CD4-positive, alpha-beta T cell treated with Interleukin-17A for 1 hour (primary cell): ENCODE measurements at places on chromosomes 12 and 14.

DNA sequence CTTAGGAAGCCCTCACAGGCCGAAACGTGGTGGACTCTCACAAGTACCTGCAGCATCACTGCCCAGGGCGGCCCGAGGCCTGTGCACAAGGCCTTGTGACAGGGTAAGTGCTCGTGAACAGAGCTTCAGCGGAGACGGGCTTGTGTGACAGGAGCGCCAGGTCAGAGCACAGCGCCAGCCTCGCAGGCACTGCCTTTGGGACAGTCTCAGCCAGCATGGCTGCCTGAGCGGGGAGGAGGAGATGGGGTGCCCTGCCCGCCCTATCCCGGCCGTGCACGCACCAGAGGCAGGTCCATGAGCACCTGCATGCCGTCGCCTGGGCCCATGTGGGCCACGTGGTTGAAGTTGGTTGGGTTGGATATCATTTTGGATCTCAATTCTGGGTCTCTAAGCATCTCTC is 16.9 kb downstream of the AMN start:
- DNase-seq: no peak

DNA sequence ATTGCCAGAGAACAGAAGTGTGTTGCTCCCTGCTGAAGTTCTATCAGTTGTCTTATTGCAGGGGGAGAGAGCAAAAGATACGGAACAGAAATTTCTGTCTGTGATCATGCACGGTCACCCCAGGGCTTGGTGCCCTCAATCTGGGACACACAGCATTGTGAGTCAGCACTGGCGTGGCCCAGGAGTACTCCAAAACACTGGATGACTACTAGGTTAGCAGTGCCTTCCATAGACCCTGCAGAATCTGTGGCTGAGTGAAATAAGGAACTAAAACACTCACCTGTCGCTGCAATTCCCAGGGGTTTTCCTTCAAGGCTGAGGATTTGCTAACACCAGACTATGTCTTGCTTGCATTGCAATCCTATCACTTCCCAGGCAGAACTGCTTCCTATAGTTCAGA is 165.5 kb downstream of the ANO6 start:
- DNase-seq: no peak

GRCh38 chr14:69610020-69610873 is 1.1 kb upstream of the SUSD6 start:
- no peak for DNase-seq

DNA sequence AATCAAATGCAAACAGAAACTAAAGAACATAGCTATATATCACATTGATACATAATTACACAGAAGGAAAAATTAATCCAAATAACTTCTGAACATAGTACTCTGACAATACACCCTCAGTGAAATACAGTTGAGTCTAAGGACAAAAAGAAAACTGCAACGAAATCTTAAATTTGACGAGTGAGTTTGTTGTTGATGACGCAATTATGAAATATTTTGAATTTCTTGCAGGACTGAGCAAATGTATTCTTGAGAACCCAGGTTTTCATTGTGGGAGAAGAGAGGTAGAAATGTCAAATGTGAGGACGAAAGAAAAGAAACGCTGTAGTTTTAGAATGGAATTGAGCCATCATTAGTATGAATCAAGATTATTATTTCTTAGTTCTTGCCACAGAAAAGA is 46.3 kb downstream of the EGLN3 start:
- no peak for DNase-seq

GRCh38 chr12:49805409-49805808 is 22.8 kb downstream of the NCKAP5L start:
- no peak for DNase-seq

DNA sequence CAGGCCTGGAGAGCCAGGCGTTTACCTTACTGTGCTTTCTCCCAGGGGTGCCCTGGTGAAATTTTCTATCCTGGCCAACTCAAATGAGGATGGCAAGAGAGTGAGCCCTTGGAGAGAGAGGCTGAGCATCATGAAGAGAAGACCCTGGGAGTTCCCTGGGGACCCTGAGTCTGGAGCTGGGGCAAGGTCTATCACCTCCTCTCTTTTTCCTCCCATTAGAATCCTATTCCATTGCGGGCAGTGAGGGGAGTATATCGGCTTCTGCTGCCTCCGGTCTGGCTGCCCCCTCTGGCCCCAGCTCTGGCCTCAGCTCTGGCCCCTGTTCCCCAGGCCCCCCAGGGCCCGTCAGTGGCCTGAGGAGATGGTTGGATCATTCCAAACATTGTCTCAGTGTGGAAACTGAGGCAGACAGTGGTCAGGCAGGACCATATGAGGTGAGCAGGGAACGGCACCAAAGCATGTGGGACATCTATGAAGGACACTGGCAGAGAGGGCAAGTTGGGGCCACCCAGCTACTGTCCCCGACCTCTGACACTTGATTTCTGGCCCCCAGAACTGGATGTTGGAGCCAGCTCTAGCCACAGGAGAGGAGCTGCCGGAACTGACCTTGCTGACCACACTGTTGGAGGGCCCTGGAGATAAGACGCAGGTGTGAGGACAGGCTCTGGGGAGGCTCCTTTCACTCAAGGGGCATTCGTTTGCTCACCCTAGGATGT is 1.6 kb downstream of the ARHGEF25 start:
- no peak for DNase-seq

GRCh38 chr12:130117701-130118100 is 44.6 kb upstream of the FZD10 start:
- DNase-seq: no peak

GRCh38 chr14:74568380-74568649 is 43.7 kb downstream of the LTBP2 start:
- DNase-seq: no peak

- DNase-seq: no peak
Measured at GRCh38 chr12:64082116-64082515, 140.0 kb downstream of the KICS2 start.

GRCh38 chr14:71583194-71583593 is 349.0 kb upstream of the RGS6 start:
- no peak for DNase-seq

DNA sequence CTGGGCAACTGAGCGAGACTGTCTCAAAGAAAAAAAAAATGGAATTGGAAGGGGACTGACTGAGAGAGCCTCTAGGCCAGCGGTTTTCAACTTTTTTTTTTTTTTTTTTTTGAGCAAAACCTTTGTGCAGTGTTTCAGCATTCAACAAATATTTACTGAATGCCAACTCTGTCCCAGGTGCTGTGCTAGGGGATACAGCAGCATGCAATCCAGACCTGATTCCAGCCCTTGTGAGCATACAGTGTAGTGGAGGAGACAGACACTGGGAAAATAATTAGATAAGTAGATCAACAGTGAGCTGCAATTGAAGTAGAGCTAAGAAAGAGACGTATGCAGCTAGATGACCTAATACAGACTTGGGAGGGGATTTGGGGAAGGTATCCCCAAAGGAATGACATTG is 23.8 kb upstream of the LTBP2 start:
- no peak for DNase-seq

- no peak for DNase-seq
Measured at GRCh38 chr14:30507209-30507608, 51.7 kb upstream of the G2E3 start.

DNA sequence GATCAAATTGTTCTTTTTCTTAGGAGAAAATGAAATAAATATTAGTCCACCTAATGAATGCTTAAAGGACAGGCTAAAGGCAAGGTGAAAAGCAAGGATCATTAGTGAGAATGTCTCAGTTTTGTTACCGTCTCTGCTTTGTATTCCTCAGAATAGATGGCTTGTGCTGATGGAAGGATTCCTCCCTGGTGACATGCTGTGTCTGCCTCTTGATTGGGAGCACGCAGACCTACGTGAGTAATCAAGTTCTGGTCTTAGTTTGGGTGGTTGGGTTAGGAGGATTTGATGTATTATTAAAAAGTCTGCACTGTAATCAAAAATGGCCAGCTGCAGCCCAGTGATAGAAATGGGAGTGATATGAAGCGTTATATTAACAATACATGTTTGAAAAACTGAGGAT is 78.8 kb upstream of the RTL1 start:
- no peak for DNase-seq

DNA sequence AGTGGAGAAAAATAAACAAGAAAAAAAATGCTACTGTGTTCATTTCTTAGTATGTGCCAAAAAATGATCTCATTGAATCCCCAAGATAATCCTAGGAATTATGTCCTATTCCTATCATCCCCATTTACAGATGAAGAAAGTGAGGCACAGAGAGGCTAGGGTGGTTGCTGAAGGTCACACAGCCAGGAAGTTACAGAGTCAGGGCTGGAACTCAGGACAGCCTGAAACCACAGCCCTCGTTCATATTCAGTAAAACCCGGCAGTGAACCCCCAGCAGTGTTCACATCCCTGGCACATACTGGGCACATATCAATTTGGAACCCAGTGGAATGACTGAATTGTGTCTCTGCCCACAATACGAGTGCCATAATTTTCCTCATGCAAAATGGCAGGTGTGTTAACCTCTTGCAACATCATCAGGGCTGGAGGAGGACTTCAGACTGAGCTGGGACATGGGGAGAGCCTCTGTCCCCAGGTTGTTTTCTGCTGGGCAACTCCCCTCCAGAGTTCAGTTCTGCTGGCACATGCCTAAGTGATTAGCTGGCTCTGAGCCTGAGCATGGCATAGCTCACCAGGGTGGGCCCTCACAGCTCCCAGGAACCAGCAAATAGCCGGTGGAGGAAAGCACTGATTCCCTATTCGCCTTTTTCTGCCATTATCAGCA is 2.0 kb upstream of the PPP1CC start:
- no peak for DNase-seq

- no peak for DNase-seq
Measured at GRCh38 chr12:82461393-82461792, 103.1 kb downstream of the METTL25 start.

- DNase-seq: peak; percentile 4
Measured at GRCh38 chr12:106249411-106250135, 1.8 kb upstream of the CKAP4 start.
